ENCODE measurements at places on chromosomes 5 and 9.

GRCh38 chr9:113930390-113930783 is 54.3 kb downstream of the ZNF618 start:
- no peak for DNase-seq

GRCh38 chr9:113543982-113544303 is 80.4 kb downstream of the RGS3 start:
- DNase-seq, result no peak

- DNase-seq, result peak; percentile 98
Observed at GRCh38 chr9:86854898-86855523, 92.3 kb downstream of the GAS1 start.

DNA sequence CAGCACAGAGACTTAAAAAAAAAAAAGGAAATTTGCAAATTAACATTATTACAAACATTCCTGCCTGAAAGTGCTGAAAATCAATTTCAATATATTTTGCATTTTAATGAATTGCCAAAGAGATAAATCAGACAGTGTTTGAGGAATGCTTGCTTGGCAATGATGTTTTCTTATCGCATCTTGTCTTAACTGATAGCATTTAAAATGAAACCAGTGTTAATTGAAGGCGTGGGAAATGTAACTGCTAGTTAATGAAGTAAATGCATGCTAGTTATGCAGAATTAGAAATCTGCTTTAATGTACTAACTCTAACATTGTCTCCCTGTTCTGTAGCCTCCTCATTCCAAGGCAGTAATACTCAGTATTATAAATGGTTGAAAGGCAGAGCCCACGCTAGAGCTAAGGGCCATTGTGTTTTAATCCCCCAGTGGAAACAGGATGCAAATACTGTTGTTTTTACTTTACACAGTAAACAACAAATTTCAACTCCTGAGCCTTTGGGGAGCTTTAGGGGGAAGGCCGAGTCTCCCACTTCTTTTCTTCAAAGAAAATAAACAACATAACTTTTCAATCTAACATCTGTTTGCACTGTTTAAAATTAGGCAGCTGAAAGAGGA is 586.9 kb downstream of the TLE4 start:
- no peak for DNase-seq

GRCh38 chr9:124300312-124300711 is 42.6 kb downstream of the NEK6 start:
- DNase-seq, result no peak

DNA sequence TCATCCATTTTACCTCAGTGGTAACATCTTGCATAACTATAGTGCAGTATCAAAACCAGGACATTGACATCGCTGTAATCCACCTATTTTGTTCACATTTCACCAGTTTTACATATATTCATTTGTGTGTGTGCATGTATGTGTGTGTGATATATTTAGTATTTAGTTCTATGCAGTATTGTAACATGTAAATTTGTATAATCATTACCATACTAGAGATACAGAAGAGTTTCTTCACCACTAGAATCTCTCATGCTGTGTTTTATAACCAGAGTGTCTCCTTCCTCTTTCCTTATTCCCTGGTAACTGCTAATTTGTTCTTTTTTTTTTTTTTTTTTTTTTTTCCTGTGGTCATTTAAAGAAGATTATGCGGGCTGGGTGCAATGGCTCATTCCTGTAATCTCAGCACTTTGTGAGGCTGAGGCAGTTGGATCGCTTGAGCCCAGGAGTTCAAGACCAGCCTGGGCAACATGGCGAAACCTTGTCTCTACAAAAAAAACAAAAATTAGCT is 11.0 kb downstream of the RASA1 start:
- DNase-seq, result no peak

GRCh38 chr9:98085944-98086343 is 29.4 kb downstream of the NANS start:
- no peak for DNase-seq

DNA sequence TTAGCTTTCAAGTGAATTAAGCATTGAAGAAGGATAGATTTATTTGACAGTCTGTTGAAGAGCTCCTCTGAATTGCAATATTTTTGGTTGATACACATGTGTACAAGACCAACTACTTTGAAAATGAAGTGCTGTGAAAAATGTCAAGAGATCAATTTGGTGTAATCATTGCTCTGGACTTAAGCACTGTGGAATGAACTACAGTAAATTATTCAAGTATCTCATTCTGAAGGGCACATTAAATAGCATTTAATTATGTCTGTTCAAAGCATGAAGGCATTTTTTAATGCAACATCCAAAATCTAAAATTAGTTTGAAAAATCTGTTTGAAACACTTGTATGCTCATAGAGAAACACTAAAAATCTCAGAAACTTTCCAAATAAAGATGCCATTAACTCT is 107.5 kb downstream of the CDH18 start:
- no peak for DNase-seq

DNA sequence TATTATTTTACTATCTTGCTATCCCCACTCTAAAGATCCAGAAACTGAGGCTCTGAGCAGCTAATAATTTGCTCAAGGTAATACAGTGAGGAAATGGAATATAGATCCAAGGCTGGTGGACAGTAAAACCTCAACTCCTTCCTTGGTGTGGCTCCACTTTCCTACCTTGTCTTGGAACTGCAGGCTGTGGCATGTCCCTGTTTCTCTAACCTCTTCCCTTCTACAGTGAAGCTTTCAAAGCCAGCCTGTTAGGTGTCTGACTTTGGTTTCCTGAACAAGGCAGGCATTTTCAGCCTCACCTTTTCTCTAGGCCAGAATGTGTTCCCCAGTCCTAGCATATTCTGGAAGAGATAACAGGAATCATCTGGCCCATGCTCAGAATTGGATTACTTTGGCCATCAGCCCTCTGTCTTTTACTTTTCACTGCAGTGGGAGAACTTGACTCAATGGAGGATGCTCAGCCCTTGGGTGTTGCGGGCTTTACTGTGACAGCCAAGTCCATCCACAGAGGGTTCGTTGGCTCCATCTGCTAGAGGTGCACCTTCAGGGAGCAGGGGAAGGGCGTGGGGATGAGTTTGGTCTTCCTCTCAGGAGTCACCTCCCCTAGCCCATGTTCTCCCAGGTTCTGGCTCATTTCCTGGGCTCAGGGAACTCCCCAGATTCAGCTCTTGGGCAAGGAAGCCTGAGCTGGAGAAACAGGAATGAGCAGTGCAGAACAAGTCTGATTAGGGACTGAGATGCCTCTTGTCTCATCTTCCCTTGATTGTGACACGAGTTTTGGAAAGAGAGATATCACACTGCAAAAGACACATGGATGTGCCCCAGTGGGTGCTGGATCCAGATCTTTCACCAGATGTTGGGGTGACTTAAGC is 1.1 kb downstream of the NIPAL4 start:
- no peak for DNase-seq

GRCh38 chr5:123875561-123876275 is 363.7 kb downstream of the CSNK1G3 start:
- no peak for DNase-seq

DNA sequence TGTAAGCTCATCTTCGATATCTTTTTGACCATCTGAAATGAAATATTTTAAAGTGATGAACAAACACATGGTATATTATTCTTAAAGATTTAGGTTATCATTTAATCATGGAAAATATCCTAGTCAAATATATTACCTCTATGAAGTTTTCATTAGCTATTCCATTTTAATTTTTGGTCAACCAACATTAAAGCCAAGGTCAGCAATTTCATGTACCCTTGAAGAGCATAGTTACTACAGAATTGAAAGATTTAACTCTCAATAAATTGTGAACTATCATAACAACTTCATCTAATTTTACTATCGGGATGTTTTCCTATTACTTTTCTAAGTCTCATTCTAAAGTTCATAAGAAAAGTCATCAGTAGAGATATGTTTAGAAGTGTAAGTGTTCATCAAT is 492.6 kb downstream of the CTNND2 start:
- DNase-seq, result no peak

DNA sequence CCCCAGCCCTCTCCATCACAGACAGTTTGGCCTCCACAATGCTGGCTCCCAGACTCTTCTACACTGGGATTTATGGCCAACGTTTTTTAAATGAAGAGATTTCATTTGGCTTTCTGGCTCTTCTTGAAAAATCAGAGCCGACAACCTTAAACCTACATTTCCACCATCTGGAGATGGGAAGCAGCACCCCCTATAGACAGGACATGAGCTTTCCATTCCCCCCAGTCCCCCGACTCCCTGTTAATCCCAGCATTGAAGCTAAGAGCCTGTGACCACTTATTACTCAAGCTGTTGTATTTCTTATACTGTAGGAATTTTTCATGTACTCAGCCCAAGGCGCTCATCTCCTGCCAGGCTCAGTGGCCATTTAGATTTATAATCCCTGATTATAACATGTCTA is 34.0 kb upstream of the AFAP1L1 start:
- peak; percentile 23 for DNase-seq

GRCh38 chr9:34171753-34172535 is 6.9 kb upstream of the UBAP1 start:
- no peak for DNase-seq

DNA sequence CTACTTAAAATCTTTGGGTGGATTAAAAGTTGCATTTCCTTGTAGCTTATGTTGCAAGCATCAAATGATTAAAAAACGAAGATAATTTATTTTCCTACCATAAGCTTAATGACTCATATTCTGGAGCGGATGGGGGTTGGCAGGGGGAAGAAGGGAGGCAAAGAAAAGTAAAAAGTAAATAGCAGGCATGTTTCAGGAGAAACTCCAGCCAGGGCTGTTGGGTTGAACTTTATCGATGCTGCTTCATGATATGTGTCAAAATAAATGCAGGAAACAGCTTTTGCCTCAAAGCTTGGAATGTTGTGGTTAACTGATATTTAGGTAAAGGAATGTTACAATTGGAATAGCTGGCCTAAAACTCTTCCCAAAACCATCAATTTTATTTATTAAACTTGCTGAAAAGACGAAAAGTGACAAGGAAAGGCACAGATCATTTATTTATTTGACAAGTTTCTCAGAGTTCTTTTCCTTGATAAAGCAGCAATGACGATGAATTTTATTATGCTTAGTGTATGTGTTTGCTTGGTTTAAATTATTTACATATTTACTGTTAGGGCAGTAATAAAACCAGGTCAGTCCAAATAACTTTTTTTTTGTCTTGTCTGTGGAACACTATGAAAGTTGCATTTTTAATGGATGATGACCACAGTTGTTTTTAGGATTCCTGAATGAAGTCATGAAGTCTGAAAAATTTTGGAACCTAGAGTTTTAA is 177.9 kb downstream of the PCSK1 start:
- peak; percentile 91 for DNase-seq

DNA sequence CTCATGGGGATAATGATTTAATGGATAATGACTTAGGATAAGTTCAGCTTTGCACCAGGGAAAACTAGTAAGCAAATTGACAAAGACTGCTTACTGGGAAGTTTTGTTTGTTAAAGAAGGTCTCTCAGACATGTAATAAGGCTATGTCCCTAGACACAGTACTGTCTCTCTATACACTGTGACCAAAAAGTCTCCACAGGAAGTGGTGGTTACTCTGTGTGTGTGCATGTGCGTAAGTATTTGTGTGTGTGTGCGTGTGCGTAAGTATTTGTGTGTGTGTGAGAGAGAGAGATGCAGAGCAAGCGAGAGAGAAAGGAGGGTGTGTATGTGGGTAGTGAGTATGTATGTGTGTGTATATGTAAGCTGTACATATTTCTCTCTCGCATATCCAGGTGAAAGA is 229.6 kb downstream of the GLIS3 start:
- DNase-seq, result no peak

DNA sequence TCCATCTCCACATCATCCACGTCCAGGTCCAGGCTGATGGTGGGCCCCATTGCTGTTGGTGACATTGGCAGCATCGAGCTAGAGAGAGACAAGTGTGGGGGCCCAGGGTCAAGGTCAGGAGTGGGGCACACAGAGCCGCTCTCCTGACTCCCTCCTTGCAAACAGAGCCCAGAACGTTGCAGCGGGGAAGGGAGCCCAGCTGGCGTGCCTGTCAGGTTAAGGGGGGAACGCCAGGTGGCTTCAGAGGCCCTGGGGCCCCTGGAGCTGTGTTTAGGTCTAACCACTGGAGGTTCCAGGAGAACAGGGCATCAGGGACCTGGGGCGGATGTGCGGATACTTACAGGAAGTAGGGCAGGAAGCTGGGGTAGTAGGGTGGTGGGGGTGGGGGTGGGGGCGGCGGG is 7.5 kb downstream of the RNF44 start:
- DNase-seq, result no peak

DNA sequence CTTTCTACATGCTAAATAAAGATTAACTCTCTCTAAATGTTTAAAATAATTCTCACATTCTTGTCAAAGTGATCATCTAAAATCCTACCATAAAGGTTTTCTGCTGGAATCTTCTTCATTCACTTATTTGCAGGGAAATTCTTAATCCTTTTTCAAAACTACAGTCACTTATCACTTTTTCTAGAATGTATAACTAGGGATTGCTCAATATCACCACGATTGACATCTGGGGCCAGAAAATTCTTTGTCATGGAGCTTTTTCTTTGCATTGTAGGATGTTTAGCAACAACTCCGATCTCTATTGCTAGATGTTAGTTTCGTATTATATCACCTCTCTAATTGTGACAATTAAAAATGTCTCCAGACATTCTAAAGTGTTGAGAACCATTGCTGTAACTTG is 344.9 kb upstream of the PIK3R1 start:
- peak; percentile 1 for DNase-seq

DNA sequence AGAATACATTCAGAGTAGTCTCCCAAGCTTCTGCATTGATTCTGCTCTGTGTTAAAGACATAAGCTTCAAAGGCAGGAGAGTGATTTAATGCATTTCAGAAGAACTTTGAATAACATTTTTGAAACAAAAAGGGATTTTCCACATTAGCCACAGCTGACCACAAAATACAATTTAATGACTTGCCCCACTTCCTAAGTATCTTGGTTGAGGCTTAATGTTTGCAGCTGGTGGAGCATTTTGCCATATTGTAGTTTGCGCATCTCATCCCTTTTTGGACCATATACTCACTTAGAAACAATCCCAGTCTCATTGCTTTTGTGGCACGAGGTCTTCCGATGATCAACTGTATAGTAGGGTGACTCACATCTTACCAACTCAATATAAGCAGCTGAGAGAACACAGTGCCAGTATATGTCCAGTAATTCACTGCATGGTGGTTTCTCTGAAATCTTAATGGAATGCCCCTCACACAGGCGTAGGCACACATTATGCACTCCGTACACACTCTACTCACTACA is 455.8 kb upstream of the PTGER4 start:
- DNase-seq, result peak; percentile 92

GRCh38 chr5:151954255-151954654 is 29.6 kb upstream of the GLRA1 start:
- DNase-seq, result no peak

GRCh38 chr5:149113669-149114068 is 27.6 kb upstream of the ABLIM3 start:
- peak; percentile 88 for DNase-seq

DNA sequence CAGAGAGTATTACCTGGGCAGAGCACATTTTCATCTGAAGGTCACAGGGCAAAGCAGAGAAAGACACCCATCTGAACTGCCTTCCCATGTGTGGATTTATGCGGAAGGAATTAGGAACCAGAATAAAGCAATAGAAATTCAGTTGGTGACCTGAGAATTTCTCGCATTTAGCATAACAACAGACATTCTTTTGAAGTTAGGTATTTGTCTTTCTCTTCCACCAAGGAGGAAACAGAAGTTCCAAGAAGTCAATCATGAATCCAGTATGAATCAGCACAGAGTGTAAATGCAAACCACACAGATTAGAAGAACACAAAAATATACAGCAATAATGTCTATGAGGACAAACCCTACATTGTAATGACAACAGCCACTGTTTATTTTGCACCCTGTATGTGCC is 515.2 kb upstream of the BRINP1 start:
- DNase-seq, result no peak

All from foreskin fibroblast (primary cell).